ENCODE measurements at places on chromosomes 7 and 10.

GRCh38 chr10:44384601-44385025 lies 284 bp downstream of the CXCL12 start:
- DNase-seq = no peak

DNA sequence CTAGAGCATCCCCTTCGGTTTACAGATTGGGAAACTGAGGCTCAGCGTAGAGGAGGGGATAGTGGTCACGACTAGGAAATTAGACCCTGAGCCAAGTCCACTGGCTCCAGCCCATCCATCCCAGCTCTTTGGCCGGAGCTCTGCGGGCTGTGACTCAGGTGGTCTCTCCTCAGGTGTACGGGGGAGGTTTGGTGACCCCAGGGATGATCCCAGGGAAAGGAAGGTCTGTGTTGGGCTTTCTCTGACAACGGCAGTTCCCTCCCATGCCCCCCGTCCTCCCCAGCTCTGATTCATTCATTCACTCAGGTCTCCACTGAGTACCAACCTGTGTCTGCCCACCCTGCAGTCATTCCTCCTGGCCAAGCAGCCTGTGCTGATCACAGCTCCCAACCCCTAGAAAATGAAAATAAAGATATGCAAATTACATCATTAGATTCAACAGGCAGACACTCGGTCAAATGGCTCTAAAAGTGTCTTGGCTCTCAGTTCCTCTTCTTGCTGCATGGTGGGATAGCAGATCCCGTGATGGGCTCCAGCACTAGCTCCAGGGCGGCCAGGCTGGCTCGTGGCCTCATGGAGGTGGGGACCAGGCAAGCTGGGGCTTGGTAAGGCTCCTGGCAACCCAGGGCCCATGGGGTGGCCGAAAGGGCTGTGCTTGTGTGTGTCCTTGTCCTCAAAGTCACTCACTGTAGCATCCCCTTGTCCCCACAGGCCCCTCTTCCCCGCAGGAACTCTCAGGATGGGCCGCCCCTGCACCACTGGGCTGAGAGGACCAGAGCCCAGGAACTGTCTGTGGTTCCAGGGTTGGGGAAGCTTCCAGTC lies 37.8 kb downstream of the CLRN3 start:
- DNase-seq = no peak

GRCh38 chr7:157540020-157540419 lies 203.2 kb downstream of the DNAJB6 start:
- no peak for DNase-seq

DNA sequence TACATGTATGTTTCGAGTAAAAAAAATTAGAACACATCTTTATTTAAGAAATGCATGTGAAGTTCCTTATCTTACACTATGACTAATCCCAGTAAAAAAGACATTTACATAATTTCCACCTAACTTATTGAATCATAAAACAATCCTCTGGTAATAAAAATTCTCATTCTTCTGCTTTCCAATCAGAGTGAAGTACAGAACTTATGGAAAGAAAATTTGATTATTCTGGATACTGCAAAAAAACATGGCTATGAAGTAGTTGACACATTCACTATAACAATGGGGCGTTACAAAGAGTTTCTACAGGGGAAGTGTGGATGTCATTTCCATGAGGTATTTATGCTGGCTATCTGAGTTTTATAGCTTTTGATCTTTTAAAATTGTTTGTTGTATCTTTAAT lies 57.7 kb upstream of the WNT16 start:
- no peak for DNase-seq

DNA sequence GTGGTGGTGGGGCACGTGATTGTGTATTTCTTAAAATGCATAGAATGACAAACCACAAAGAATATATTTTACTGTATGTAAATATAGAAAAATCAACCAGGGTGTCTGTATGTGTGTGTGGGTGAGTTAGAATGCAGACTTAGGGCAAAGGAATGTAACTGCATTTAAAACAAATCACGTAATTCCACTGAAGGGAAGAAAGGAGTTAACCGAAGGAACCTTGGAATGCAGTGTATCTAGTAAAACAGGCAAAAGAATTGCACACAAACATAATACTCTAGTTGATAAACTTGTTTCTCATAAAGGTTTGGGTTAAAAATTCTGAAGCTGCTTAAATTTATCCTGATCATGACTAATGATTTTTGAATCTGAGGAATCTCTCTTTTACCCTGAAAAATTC lies 134.9 kb downstream of the ADRA2A start:
- DNase-seq = no peak

Data from H4 (cell line).